Esophagus squamous epithelium (tissue), 5 donors: ENCODE measurements at places on chromosomes 2 and 18.

GRCh38 chr18:23113576-23113975, 21.7 kb upstream of the CABLES1 start:
- DNase-seq = no peak

GRCh38 chr2:135050132-135050531, 2.0 kb upstream of the RAB3GAP1 start:
- no peak for DNase-seq

GRCh38 chr2:206873423-206873822, 65.9 kb upstream of the CPO start:
- no peak for DNase-seq

GRCh38 chr2:138867341-138867740, 87.2 kb upstream of the NXPH2 start:
- DNase-seq = no peak

DNA sequence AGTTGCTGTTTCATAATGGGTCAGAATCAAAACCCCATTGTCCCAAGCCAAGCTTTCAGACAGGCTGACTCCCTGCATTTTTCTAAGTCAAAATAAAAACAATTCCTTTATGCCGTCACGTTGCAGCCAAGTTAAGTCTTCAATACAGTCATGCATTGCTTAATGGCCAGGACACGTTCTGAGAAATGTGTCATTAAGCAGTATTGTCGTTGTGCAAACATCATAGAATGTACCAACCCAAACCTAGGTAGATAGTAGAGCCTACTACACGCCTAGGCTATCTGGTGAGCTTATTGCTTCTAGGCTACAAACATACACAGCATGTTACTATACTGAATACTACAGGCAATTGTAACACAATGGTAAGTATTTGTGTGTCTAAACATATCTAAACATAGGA, 160.4 kb upstream of the FOSL2 start:
- DNase-seq = no peak

- DNase-seq = no peak
Observed at GRCh38 chr2:199922856-199923255, 11.8 kb downstream of the C2orf69 start.

- DNase-seq = no peak
Observed at GRCh38 chr2:49226360-49226759, 72.0 kb upstream of the FSHR start.

GRCh38 chr2:24466871-24467870, 23.9 kb upstream of the NCOA1 start:
- no peak for DNase-seq
